ENCODE measurements at places on chromosomes 12 and 14.

- DNase-seq: no peak
Observed at GRCh38 chr12:102061096-102061559, 663 bp downstream of the WASHC3 start.

DNA sequence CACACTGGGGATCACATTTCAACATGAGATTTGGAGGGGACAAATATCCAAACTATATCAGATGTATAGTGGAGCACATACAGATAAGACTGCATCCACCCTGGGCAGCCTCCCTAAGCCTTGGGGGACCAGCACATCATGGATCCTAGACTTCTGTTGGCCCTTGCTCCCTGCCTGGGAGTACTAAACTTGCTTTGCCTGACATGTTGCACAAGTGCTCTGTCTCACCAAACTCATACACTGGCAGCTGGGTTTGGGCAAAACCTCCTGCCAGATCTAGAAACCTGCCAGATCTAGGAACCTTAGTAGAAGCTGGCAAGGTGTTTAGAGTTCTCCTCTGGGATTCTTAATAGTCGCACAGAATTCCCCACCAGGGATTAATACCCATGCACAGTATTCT, 18.4 kb upstream of the DHRS4 start:
- no peak for DNase-seq

DNA sequence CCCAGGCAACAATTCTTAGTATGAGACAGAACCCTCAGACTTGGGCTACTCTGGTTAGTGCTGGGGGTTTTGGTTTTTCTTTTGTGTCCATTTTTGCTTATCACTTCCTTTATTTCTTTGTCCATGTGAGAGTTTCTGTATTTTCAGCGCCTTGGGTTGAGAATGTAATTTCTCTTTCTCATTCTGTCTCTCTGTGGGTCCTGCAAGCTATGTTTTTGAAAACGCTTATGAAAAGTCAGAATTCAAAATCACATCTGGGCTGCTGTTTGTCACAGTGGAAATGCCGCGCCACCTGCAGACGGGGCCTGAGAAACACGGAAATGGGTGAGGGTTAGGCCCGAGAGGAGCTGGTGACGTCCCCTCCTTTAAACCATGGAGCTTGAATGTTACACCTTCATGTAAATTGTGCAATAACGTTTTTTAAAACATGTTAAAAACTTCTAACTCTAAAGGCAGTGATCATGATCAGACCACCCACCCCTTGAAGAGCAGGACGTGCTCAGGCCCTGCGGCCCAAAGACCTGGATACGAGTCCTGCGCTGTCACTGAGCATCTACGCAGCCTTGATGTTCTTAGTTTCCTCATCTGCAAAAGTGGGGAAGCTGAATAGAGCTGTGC, 26.1 kb downstream of the JDP2 start:
- no peak for DNase-seq

DNA sequence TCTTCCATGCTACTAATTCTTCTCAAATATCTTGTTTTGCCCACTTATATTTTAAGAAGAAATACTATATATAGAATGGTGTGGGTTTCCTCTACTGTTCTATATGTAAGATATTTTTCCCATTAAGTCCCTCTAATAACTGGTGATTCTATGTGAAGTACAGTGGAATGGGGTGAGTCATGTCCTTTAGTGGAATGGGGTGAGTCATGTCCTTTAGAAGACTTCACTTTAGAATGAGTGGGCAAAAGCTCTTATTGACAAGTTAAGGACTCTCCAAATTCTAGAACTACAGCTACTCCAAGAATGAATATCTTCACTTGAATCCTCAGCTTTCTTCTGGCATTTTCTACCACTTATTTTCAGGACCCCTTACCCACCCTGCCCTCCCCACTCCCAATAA, 349.9 kb downstream of the ETNK1 start:
- DNase-seq: no peak

GRCh38 chr14:24351517-24351916, 11.7 kb upstream of the RIPK3 start:
- no peak for DNase-seq

DNA sequence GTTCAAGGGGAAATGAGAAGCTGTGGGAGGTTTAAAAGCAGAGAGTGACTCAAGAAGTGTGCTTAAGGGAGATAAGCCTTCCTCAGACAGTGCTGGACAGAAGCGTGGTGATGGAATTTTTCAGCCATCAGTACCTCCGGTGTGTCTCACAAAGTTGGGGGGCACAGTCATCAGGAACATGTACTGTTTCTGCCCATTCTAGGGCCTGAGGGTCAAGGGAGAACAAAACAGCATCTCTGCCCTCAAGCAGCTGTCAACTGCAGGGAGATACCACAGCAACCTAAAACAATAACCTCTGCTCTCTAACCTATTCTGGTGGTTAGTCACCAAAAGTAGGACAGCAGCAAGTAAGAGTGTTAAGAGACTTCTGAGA, 2.0 kb upstream of the STON2 start:
- DNase-seq: no peak

- DNase-seq: no peak
Observed at GRCh38 chr12:131092901-131093603, 139.3 kb downstream of the ADGRD1 start.
